ENCODE measurements at places on chromosomes 1 and 21.

DNA sequence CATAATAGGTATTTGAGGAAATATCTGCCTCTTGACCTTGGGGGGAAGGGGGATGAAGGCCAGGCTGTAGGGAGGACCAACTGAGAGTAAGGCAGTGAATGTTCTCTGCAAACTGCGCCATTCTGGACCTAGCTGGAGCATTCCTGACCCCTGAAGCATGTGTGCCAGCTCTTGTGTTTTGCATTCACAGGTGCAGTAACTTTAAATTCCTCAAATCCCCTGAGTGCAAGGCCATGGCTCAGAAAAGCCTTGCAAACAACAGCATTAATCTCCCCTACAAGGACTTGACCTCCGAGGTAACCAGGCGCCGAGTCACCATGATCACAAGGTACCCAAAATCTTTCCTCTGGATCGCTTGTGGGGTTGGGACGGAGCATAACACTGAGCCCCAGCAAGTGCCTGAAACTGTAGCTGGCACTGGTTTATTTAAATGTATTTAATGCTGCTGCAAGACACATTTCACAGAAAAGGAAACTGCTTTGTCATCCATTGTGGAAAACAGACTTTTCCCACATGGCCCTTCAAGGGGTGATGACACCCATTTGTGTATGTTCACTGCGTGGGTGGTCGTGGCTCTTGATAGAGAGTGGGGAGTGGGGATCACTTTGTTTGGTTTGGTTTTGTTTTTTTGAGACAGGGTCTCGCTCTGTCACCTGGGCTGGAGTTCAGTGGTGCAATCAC is 1.7 kb downstream of the MYOCOS start:
- DNase-seq = no peak

GRCh38 chr21:35116777-35117176 is 67.7 kb upstream of the RUNX1 start:
- DNase-seq = no peak

DNA sequence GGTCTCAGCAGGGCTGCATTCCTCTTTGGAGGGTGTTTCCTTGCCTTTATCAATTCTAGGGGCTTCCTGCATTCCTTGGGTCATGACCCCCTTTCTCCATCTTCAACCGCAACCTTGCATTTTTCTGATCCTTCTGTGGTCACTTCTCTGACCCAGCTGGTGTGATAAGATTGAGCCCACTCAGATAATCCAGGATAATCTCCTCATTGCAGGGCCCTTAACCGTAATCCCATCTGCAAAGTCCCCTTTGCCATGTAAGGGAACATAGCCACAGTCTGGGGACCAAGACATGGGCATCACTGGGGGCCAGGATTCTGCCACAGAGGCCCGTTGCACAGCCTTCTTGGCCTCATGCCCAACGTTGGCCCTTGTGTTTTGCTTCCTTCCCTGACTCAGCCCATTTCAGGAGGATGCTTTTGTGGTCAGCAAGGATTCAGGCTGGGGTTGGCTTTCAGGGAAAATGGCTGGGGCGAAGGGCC is 35.0 kb upstream of the IL19 start:
- no peak for DNase-seq

DNA sequence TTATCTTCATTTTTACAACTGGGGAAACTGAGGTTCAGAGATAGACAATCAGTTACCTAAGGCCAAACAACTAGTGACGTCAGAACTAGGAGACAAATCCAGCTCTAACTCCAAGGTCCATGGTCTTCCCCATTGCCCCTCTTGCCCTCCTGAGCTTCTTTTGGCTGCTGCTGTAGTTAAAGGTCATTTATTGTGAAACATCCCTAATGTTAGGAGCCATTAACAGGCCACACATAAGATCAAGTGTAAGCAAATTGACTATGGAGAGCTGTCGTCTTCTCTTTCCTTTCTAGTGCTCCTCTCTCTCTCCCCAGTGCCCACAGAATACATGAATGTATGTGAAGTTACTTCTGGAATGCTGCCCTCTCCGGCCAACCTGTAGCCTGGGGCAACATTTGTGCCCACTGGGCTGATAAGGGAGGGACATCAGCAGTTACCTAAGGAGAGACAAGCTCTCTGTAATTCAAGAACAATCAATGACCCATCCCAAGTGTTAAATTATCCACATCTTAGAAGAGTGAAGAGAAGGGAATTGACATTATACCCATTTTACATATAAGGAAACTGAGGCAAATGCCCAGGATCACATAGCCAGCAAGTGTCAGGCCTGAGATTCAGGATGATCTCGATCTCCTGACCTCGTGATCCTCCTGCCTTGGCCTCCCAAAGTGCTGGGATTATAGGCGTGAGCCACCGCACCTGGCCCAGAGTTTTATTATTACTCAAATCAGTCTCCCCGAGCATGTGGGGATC is 40.1 kb downstream of the PTAFR start:
- no peak for DNase-seq

- DNase-seq = no peak
Observed at GRCh38 chr1:29033829-29034466, 89.8 kb downstream of the TMEM200B start.

GRCh38 chr1:208332774-208333126 is 88.6 kb upstream of the PLXNA2 start:
- DNase-seq = no peak

GRCh38 chr1:152683846-152684245 is 2.1 kb upstream of the LCE2B start:
- DNase-seq = no peak

- DNase-seq = peak; percentile 86
Observed at GRCh38 chr1:12477936-12478611, 139.9 kb downstream of the DHRS3 start.

- no peak for DNase-seq
Observed at GRCh38 chr1:5297886-5298239, 643.5 kb downstream of the AJAP1 start.

- DNase-seq = peak; percentile 13
Observed at GRCh38 chr1:176206006-176206960, 803 bp downstream of the COP1 start.

DNA sequence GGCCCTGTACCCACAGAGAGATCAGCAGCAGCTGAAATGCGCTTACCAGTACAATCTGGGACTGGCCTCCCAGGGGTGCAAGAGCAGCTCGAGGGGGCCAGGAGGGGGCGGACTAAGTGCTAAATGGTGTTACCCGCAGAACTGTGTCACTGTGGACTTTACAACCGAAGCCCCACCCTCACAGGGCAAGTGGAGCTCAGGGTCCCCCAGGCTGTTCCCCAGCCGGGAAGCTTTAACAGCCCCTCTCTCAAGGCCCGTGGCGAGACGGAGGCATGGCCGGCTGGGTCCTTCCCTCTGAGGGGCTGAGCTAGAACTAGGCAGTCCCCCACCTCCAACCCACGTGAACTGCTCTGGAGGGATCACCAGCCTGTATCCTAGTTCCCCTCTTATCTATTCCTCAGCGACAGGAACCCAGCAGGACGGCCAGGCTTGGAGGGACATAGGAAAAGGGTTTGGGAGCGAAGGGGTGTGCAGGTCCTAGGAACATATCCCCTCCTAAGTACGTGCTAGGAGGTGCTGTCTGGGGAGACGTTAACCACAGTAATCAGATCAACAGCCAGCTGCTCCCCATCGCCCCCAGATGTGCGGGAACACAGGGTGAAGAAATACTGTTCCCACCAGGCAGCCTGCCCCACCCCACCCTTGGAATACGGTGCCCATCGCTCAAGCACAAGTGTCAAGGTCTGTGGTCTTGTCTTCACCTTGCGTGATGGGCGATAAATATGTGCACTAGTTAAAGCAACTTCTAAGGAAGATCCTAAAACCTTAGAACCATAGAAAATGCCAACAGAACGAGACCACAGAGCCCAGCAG is 24.4 kb downstream of the ZBTB17 start:
- DNase-seq = no peak

- DNase-seq = no peak
Observed at GRCh38 chr1:209045331-209046057, 538.0 kb upstream of the CAMK1G start.

DNA sequence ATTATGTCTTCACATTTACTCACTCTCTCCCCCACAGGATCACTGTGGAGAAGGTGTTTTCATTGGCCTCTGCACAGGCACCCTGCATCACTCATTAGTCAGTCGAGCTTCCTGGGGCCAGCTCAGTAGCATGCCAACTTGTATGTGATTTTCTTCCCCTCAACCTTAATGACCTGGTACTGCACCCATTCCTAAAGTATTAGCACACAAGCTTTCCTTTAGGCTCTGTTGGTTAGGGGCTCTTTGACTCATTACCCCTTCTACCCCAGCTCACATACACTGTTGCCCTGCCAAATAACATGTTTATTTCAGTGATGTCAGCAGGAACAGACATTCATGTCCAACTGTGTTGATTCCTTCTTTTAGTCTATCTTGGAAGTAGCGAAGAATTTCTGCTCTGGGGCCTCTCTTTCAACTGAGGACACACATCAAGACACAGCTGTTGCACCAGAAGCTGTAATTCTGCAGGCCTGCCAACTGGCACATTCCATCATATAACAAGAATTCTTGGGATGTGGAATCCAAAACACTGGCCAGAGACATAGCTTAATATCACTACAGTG is 603.5 kb upstream of the ADAMTS5 start:
- DNase-seq = peak; percentile 69

- DNase-seq = no peak
Observed at GRCh38 chr21:45870851-45871615, 110.5 kb upstream of the COL6A1 start.

DNA sequence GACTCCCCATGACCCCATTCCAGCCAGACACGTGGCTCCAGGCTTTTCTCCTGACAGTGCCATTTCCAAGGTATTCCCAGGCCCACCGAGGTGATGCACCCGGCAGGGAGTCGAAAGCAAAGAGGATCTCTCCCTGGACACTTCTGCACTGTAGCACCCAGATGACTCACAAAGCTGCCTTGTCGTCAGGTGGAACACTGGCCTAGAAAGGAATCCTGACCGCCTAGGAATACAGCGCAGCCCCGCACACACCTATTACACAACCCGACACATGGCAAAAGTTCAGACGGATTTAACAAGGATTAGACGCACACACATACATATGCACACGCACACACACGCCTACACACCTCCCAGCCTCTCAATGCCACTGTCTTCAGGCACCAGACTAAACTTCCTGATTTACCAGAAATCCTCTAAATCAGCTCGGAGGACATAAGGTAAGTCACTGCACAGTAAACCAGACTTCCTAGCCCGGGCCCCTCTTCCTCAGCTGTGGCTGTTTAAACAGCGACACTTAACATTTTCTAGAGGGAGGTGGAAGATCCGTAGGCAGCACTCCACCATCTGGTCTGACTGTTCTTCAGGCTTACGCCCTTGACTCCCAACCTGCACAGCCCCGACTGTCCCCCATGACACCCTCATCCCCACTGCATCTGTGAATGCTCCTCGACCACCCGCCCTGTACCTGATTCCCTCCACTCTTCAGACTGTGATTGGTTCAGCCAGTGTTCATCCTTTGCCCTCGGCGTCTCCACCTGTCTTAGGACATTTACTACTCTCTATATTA is 12.7 kb downstream of the FAM89A start:
- no peak for DNase-seq

DNA sequence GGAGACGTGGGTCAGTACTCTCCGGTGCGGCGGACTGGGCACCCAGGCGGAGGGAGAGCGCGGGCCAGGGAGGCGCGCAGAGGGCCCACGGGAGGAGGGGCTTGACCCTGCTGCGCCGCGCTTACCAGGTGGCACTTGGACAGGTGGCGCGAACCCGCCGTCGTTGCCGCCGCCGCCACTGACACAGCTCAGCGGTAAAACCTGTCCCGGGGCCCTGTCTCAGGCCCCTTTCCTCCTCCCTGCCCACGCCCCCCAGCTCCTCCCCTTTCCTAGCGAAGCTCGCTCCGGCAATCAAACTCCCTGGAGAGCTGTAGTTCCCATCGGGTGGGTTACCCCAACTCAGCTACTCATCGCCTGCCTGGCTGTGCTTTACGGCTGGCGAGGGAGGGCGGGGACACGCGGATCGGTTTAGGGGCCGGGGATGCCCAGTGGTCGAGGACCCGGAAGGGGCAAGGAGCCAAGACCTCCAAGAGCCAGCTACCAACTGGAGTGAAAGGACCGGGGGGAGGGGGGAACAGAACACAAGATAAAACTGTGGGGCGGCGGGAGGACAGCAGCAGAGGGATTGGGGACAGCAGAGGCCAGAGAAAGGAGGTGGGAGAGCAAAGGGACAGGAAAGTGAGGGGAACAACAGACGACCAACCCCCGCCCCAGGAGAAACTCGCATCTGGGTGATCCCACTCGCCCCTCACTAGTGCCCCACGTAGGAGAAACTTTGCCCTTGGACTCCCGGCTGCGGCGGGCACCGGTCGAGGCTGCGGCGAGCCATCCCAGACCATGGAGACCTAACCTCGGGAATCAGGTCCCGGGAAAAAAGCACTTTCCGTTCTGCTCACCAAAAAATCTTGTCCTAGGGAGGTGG is 2.9 kb downstream of the GFI1 start:
- DNase-seq = no peak

DNA sequence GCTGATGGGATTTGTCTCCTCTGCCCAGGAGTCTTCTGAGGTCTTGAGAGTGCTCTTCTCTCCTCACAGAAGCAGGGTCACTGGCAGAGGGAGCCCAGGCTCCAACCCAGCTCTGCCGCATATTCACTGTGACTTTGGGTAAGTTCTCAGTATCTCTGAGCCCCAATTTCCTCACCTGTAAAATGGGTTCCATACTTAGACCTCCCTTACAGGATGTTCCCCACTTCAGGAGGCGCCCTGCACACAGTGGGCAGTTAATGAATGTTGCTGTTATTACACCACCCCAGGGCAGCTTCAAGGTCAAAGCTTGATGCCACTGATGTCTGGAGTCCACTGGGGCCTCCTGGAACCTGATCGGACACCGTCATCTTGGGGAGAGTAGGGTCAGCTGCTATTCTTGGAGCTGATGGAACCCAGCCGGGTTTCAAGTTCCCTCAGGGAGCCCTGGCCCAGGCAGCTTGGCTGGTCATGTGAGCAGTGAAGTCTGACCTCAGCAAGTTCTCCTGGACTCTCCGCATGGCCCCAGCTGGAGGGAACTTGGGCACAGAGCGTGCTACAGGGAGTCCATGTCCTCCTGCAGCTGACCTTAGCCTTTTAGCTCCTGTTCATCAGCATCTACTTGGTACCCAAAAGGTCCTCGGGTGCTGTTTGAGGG is 21.8 kb downstream of the COA7 start:
- DNase-seq = no peak

DNA sequence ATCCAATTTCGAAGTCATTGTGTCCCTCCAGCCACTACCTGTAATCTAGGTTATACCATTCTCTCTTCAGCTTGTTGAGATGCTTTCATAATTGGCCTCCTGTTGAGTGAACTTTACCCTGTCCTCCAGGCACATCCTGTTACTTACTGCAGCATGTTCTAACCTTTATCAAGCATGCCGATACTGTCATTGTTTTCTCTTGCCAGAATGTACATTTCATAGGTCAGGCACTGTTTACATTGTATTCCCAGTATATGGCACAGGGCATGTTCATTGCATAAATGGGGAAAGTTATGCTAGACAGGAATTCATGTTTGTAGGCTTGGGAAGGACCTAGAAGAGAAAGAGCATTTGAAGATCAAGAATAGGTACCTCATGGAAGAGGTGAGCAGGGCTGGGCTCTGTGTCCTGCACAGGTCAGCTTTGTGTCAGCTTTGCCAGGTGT is 10.2 kb downstream of the CXADR start:
- no peak for DNase-seq

Measured in tibial nerve (tissue), 4 donors.